Posterior cingulate gyrus (tissue), 11 donors: ENCODE measurements at places on chromosomes 13 and 19.

DNA sequence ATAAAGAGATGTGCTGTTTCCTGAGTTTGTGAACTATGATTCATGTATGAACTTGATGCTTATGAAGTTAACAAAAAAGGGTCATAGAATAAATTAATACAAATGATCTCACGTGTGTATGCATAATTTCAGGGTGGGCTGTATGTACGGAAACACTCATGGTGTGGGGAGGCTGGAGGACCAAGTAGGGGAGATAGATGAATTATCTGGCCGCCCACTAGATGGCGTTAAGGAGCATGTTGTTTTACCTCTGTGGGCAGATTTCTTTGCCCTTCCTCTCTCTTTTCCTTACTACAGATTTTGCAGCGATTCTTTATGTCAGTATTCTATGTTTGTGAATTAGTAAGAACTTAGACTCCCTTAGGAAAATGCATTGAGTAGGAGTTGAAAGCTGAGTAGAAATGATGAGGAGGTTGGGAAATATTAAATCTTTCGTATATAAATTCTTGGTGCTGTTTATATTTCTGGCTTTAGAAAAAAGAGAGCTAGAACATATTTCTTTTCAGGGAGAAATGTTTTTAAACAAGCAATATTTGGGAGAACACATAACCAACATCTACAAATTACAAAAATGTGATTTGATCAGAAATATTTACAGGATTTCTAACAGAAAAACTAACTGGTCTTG is 47.4 kb upstream of the TMTC4 start:
- DNase-seq = peak; percentile 56

GRCh38 chr19:16457195-16457953 is 14.4 kb downstream of the EPS15L1 start:
- peak; percentile 47 for DNase-seq

- no peak for DNase-seq
Measured at GRCh38 chr13:33290421-33290965, 4.9 kb upstream of the STARD13 start.

DNA sequence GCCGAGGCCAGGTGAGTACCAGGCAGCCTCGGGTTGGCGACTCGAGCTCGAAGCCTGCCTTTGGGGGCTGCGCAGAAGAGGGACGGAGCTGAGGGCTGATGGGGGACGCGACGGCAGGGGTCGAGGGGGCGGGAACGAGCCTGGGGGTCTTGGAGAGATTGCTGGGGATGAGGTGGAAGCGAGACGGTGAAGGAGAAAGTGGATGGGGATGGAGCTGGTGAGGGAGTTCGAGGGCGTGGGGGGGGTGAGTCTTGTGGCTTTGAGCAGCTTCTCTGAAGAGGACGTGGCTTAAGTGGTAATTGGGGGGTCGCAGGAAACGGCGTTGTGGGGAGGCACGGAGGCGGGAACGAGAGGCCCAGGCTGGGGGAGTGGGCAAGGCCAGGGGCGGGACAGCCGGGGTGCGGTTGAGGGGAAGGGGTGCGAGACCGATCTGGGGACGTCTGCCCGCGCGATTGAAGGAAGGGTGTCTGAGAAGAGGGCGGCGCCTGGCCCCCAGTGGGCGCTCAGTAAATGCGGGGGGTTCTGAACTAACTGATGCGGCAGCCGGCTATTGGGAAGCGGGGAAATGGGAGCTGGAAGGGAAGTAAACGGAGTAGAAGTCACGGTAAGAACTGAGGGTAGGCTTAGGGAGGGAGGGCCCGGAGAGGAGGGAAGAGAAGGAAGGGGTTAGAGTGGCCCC is 426 bp downstream of the MYO9B start:
- DNase-seq = peak; percentile 86

GRCh38 chr19:13023656-13024055 is 28.4 kb downstream of the NFIX start:
- no peak for DNase-seq

GRCh38 chr13:30743319-30744055 is 8.1 kb downstream of the ALOX5AP start:
- DNase-seq = no peak

DNA sequence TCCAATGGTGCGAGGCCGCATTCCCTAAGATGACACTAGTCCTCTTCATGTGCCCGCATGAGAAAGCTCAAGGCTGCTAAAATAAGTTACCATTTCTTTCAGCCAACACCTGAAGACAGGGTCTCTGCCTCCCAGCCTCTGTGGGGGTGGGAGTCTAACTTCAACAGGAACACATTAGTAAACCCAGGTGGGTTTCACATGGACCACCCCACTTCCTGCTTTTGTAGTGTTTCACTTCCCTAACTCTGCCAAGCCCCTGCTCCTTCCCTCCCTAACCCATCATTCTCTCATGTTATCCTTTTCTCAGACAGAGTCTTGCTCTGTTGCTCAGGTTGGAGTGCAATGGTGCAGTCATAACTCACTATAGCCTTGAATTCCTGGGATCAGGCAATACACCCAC is 783.6 kb downstream of the UQCRFS1 start:
- no peak for DNase-seq

- peak; percentile 70 for DNase-seq
Measured at GRCh38 chr19:55189403-55189835, 9.3 kb upstream of the SYT5 start.

- DNase-seq = no peak
Measured at GRCh38 chr19:3852614-3853254, 16.1 kb downstream of the ZFR2 start.

GRCh38 chr13:113034451-113035212 is 65.6 kb downstream of the MCF2L start:
- DNase-seq = peak; percentile 58

DNA sequence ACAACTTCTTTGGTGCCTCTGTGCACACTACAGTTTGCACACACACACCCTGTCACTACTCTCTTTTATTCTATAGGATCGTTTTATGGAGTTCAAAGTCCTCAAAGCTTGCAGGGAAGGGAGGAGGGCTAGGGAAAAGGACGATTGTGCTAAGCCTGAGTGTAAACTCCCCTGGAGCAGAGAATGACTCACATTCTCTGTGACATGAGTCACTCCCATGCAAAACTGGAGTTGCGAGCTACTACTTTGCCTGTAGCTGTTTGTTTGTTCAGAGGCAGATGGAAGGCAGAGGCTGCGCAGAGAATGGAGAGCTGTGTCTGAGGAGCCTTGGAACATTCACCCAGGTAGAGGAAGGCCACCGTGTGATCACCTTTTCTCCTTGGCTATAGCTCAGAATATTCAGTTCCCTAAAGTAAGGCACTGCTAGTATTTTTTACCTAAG is 80.5 kb upstream of the MBNL2 start:
- DNase-seq = peak; percentile 84

DNA sequence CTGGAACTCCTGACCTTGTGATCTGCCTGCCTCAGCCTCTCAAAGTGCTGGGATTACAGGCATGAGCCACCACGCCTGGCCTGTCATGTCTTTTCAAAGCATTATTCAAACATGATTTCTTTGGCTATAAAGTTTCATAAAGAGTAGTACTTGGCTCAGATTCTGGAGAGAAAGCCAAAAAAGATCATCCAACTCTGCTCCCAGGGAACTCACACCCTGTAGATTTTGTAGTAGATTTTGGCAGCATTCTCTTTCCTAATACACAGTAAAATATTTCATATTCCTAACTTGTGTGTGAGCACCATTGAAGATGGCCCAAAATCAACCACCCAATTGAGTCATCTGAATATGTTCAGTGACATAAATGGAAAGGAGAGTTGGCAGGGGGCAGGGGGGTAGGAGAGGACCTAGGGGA is 48.4 kb downstream of the CAB39L start:
- no peak for DNase-seq

DNA sequence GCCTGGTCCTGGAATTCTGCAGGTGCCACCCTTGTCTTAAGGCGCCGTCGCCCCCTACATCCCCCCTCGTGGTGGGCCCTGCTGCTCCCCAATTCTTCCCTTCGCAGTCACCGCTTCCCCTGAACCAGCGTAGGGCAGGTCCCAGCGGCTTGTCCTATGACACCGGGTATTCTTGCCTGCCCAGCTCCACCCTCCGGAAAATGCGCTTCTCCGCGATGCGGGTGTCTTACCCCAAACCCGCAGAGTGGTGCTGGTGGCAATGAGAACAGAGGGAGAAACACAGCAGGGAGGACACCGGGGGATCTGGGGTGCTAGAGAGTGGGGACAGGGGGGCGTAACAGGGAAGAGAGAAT is 9.0 kb downstream of the ZNF808 start:
- DNase-seq = no peak

DNA sequence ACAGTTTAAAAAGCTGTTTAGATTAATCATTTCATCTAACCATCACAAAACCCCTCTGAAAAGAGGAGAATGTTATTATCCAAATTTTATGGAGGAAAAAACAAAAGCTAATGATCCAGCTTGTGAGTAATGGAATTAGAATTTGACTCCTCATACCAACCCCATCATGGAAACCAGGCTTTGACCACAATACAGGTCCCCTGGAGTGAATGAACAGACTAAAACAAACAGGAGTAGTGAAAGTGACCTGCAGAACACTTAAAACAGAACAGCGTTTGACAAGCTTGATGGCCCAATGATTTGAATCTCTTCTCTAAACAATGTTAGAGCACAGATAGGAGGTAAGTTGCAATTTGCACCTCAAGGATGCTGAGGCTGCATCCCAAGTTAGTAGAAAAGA is 230.0 kb downstream of the DCT start:
- no peak for DNase-seq

- no peak for DNase-seq
Measured at GRCh38 chr13:26326562-26326961, 72.6 kb downstream of the CDK8 start.

DNA sequence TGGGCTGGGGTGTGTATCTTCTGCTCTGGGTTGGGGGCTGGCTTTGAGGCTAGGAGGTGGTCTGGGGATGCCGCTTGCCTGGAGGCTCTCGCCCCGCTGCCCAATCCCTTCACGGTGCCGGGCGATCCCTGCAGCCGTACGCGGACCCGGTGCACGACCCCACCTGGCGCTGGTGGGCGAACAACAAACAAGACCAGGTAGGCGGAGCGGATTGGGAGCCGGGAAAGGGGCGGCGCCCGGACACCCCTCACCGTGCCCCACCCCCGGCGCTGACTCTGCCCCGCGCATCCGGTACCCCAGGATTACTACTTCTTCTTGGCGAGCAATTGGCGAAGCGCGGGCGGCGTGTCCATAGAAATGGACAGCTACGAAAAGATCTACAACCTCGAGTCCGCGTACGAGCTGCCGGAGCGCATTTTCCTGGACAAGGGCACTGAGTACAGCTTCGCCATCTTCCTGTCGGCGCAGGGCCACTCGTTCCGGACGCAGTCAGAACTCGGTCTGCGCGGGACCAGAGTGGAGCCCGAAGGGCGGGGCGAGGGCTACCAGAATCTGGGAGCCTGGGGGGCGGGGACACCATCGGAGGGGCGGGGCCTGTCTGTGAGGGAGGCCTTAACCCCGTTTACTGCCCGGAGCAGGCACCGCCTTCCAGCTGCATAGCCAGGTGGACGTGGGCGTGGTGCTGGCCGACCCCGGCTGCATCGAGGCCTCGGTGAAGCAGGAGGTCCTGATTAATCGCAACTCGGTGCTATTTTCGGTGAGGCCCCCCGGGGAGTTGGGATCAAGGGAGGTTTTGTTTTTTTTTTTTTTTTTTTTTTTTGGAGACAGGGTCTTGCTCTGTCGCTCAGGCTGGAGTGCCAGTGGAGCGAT is 12.1 kb upstream of the PSMD8 start:
- DNase-seq = peak; percentile 90

GRCh38 chr13:111080642-111081041 is 34.5 kb upstream of the ARHGEF7 start:
- no peak for DNase-seq

DNA sequence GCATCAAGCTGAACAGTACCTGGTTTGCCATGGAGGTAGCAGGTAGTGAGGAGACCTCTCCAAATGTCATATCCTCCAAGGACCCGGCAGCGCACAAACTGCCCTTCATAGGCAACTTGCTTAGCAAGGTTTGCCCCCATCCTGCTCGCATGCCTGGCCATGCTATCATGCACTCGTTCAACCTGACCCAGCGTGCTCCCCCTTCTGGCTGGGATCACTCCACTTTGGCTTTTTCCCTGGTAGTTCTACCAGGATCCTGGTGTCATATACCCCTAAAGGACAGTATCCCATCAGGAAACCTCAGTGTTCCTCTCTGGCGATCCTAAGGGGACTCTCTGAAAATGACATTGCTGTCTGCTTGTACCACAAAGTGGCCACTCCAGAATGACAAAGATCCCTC is 38.6 kb upstream of the ZNF30 start:
- DNase-seq = no peak

- DNase-seq = no peak
Measured at GRCh38 chr13:67878376-67878775, 648.2 kb upstream of the PCDH9 start.

- no peak for DNase-seq
Measured at GRCh38 chr13:97505017-97505416, 71.0 kb downstream of the RAP2A start.

GRCh38 chr19:10295305-10295846 is 5.6 kb downstream of the ICAM5 start:
- DNase-seq = peak; percentile 84

GRCh38 chr13:69094485-69094884 is 1013.1 kb upstream of the ATXN8OS start:
- no peak for DNase-seq

DNA sequence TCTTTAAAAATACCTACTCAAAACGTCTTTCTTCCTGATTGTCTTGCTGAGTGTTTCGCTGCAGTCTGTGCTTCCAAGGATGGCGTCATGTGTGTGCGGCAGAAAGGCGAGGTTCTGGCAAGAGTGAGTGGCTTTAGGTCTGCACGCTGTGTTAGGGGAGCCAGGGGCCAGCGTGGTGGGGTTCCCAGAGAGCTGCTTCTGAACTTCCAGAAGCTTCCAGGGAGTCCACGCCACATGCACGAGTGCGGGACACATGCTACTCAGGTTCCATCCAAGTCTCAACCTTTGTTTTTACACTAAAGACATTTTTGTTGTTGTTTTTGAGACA is 67.9 kb downstream of the ATP11A start:
- no peak for DNase-seq

GRCh38 chr13:36094478-36094877 is 36.7 kb downstream of the DCLK1 start:
- no peak for DNase-seq

DNA sequence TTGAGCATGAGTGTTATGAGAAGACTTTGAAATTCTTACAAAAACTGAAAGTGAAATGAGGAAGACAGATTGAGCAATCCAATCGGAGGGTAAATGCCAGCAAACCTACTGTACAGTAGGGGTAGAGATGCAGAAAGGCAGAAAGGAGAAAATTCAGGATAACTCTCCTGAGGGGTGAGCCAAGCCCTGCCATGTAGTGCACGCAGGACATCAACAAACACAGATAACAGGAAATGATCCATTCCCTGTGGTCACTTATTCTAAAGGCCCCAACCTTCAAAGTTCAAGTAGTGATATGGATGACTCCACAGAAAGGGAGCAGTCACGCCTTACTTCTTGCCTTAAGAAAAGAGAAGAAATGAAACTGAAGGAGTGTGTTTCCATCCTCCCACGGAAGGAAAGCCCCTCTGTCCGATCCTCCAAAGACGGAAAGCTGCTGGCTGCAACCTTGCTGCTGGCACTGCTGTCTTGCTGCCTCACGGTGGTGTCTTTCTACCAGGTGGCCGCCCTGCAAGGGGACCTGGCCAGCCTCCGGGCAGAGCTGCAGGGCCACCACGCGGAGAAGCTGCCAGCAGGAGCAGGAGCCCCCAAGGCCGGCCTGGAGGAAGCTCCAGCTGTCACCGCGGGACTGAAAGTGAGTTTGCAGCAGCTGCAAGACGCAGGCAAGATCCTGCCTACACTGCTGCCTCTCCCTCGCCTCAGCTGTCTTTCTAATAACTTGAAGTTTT is at the start of gene TNFSF13B:
TSS of gene TNFSF13B (plus strand) at position 118 of the 728 bp plus-strand sequence. CDS start at position 296, 178 bp downstream.
- peak; percentile 22 for DNase-seq

GRCh38 chr13:85853901-85854663 is 54.9 kb upstream of the SLITRK6 start:
- DNase-seq = no peak

GRCh38 chr13:95480791-95481780 is 71.4 kb upstream of the CLDN10 start:
- no peak for DNase-seq
